Hair follicular keratinocyte (primary cell): ENCODE measurements at places on chromosomes 12 and 14. TPM values are rescaled to one million over a fixed set of nuclear protein-coding genes. Genes with fewer than 3 reads are reported as not detected.

CEBPE gene
- not detected in 2 replicates for total RNA-seq

PPP1R1A gene
- not detected in 2 replicates for total RNA-seq

COX8C gene
- total RNA-seq, result not detected in 2 replicates

SALL2 gene
- total RNA-seq, result 1.2 and 3.2 TPM in 2 replicates

RBMS2 gene
- total RNA-seq, result 16.9 and 18.7 TPM in 2 replicates

C14orf132 gene
- total RNA-seq, result 0.57 and 1.1 TPM in 2 replicates

RASAL1 gene
- 0.04 and 0.08 TPM in 2 replicates for total RNA-seq

PIWIL1 gene
- total RNA-seq, result under 0.01 TPM in 1 of 2 replicates, not detected in the other

FOXA1 gene
- total RNA-seq, result 0.08 TPM in 1 of 2 replicates, not detected in the other

ACRBP gene
- 0.16 TPM in 1 of 2 replicates, not detected in the other for total RNA-seq

OASL gene
- total RNA-seq, result 1.1 TPM in 2 replicates

PSEN1 gene
- 27.9 and 33.1 TPM in 2 replicates for total RNA-seq
